Upper lobe of right lung (tissue), 1 donor: ENCODE measurements at places on chromosomes 3 and 15. TPM values are rescaled to one million over a fixed set of nuclear protein-coding genes. Genes with fewer than 3 reads are reported as not detected.

Gene COL6A5
- total RNA-seq = 6.3 TPM

Gene LMAN1L
- not detected for total RNA-seq

Gene GATM
- 7.2 TPM for total RNA-seq

DNA sequence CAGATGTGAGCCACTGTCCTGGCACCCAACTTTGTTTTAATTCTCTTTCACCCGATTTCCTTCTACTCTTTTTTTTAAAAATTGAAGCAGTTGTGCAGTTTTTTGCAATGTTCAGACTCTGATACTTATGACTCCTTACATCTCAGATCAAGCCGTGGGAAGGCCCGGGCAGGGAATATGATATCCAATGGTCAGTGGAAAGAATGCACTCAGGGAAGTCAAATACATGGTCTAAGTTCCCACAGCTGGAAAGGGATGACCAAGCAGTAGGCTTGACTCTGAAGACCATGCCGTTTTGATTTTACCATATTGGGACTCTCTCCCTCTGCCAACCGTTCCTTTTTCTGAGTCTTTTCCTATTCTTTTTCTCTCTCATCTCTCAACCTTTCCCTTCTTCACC lies 157.2 kb downstream of the RPLP1 start:
- no peaks in the 10 kb centered on the region for H3K27me3 ChIP-seq
- H3K4me1 ChIP-seq = peaks cover 6% of the 10 kb centered on the region
- H3K27ac ChIP-seq = no peak overlapping the region

GRCh38 chr3:159937561-159938166 lies 51.0 kb upstream of the IL12A start:
- H3K27ac ChIP-seq = no peak overlapping the region
- DNase-seq = no peak
- H3K27me3 ChIP-seq = no peaks in the 10 kb centered on the region
- no peak overlapping the region for H3K4me3 ChIP-seq
- no peaks in the 10 kb centered on the region for H3K4me1 ChIP-seq
- no peaks in the 10 kb centered on the region for H3K36me3 ChIP-seq

DNA sequence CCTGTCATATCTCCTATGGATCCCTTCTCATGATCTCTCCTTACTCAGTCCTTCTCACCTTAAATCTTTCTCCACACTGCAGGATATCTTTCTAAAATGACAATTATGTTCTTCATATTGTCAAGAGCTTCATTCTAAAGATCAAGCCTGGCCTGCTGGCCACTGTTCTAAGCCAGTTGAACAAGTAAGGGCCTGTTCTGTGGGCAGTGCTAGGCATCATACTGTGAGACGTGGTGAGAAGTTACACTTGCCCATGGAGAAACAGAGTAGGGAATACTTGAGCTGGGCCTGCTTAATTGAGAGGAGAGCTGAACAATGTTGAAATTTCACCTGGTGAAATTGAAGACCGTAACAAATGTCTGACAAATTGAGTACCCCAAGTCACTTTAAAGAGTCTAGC lies 184.1 kb upstream of the RASGRP1 start:
- H3K36me3 ChIP-seq = no peaks in the 10 kb centered on the region
- no peak overlapping the region for H3K4me3 ChIP-seq
- DNase-seq = no peak
- no peaks in the 10 kb centered on the region for H3K4me1 ChIP-seq
- H3K27ac ChIP-seq = no peak overlapping the region
- H3K27me3 ChIP-seq = no peaks in the 10 kb centered on the region

- no peaks in the 10 kb centered on the region for H3K4me1 ChIP-seq
- H3K36me3 ChIP-seq = peaks cover 94% of the 10 kb centered on the region
- H3K27ac ChIP-seq = no peak overlapping the region
- H3K4me3 ChIP-seq = no peak overlapping the region
- no peak for DNase-seq
These were observed 8.6 kb downstream of the PARP9 start for GRCh38 chr3:122555275-122556071.
